KBM-7 (cell line): ENCODE measurements at places on chromosomes 1 and 21.

DNA sequence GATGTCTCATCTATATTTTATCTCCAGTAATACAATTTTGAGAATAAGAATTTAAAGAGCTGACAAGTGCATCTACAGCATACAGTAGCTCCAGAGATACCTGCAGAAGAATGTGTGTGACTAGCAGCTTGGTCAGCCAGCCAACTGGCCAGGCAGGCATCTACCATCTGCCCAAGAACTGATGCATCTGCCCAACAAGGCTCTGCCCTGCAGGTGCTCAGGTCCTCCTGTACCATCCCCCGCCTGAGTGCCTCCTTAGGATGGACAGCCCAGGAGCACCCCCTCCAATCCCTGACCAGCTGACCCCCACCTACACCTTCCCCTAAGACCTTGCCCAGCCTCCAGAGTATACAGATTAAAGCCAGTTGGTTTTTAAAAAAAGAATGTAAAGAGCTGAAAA lies 30.3 kb downstream of the TMEM69 start:
- DNase-seq, result no peak

DNA sequence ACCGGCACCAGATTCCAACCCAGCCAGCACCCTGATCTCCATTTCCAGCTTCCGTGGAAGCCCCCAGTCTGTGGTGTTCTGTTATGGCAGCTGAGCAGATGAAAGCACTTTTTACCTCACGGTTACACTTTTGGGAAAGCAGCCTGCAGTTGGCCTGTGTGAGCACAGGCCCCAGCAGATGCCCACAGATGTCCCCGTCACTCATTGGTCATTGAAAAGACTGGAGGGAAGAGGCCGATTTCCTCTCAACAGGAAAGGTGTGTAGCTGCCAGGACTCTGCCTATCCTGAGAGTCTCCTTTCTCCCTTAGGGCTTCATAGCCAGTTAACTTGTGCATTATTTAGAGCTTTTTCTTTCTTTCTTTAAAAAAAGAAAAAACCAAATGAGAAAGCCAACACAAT lies 123.0 kb downstream of the PCBP3 start:
- DNase-seq, result no peak

DNA sequence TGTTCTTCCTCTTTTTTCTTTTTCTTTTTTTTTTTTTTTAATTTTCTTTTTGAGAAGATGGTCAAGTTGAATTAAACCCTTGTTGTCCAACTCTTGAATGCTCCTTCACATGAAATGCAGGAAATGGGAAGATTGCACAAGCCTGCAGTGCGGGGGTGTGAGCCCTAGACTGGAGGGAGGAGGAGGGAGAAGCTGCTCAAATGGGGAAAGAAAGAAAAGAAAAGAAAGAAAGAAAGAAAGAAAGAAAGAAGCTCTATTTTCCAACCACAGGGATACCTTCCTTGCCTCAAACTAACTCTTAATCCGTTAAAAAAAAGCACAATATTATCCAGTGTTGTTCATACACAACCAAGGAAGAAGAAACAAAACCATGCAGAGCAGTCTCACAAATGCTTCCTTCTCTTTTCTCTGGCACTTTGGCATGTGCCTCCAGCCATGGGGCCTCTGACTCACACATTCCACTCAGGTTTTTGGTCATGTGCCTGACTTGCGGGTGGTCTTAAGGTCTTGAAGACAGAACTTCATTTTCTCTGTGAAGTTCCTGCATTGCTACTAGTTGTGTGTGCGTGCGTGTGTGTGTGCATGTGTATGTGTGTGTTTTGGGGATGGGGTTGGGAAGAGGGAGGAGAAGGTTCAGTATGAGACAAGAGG lies 276.1 kb downstream of the RPS6KC1 start:
- peak; percentile 73 for DNase-seq

- DNase-seq, result peak; percentile 41
These were observed at the start of gene B4GALT2 for GRCh38 chr1:43978551-43979260. TSS of gene B4GALT2 (plus strand) at chr1:43979210. CDS start at chr1:43981161, 1,951 bp downstream.

GRCh38 chr1:61930116-61930645 lies 187.9 kb downstream of the PATJ start:
- no peak for DNase-seq

- DNase-seq, result peak; percentile 46
These were observed 1.9 kb downstream of the CCT3 start for GRCh38 chr1:156336242-156336641.

DNA sequence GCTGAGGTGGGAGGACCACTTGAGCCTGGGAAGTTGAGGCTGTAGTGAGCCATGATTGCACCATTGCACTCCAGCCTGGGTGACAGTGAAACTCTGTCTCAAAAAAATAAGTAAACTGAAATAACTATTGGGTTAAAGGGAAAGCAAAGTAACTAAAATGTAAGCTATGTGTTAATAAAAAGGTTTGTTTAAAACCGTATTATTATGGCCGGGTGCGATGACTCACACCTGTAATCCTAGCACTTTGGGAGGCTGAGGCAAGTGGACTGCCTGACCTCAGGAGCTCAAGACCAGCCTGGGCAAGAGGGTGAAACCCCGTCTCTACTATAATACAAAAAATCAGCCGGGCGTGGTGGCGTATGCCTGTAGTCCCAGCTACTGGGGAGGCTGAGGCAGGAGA lies 27.0 kb downstream of the NVL start:
- no peak for DNase-seq

DNA sequence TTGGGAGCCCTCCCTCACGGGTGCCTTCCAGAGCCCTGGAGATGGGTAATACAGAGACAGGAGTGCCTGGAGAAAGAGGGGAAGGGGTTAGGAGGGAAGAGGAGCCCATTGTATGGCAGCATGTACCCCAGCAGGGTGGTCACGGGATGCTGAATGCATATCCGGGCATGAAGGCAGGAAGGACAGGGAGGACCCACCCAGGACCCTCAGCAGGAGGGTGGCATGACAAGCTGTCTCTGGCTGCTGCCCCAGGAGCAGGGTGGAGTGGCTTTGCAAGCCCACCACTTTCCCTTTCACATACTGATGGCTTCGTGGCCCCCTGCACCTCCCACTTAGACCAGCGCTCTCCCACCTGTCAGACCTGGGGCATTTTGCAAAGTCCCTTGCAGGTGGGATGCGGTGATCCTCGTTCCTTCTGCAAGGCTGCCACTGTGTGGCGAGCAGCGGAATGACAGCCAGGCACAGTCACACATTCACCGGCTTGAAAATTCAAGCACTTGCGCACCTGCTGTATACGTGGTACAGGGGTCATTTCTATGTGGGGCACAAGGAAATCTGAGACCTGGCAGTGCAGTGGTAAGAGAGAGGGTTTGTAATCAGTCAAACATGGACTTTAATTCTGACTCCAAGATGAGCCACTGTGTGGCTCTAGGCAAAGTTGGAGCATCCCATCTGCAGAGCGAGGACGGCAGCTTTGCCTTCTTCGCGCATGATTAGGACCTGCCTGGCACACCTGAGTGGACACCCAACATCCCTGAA lies 53.2 kb upstream of the TMEM51 start:
- DNase-seq, result peak; percentile 63
